Stimulated activated CD4-positive, alpha-beta T cell treated with anti-CD3 and anti-CD28 coated beads, TNF-alpha, amount 100 ng/mL, for 4 hours (primary cell): ENCODE measurements at places on chromosomes 3 and 15.

DNA sequence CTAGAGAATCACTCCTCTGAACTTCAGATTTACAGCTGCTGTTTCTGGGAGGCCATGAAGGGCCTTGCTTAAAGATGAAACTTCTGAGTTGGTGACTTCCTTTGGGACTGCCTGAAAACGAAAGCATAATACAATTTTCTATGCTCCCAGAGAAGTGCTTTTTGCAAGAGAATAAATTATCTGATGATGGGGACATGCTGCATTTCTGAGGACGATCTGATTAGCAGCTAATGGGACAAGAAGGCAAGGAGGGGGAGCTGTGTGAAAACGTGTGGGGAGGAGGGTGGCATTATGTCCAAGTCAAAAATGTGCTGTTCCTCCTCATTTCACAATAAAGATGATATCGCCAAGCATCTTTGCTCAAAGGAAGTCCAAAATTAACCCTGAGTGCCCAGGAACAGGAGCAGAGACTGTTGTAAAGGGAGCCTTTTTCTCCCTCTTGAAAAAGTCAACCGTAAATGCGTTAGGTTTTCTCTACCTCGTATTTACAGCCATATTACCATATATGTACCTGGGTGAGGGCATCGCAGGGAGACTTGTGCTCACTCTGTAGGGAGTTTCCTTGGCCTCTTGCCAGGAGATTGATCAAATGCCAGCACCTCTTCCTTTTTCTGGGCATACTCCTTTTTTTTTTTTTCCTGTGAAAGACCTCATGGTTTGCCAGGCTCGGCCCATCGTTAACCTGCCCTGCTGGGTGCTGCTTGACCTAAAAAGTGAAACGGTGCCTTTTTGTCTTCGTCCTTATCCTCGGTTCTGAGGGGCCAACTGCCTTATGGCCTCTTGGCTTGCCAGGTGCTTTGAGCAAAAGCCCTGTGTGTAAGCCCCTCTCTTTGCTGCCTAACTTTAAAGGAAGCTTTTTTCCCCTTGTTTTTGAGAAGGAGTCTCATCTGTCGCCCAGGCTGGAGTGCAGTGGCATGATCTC, 11.5 kb downstream of the ITPR1 start:
- no peak for DNase-seq

GRCh38 chr3:32469151-32469874, 33.3 kb downstream of the CMTM6 start:
- no peak for DNase-seq

- DNase-seq, result no peak
These were observed 9.6 kb downstream of the UBL7 start for GRCh38 chr15:74451322-74451721.

- no peak for DNase-seq
These were observed 19.4 kb upstream of the PLXNA1 start for GRCh38 chr3:126963261-126964190.

GRCh38 chr3:24688446-24689148, 193.9 kb upstream of the THRB start:
- no peak for DNase-seq

- no peak for DNase-seq
These were observed 51.5 kb downstream of the SST start for GRCh38 chr3:187618722-187619121.

- DNase-seq, result no peak
These were observed 507.6 kb downstream of the FHIT start for GRCh38 chr3:60743631-60744164.

DNA sequence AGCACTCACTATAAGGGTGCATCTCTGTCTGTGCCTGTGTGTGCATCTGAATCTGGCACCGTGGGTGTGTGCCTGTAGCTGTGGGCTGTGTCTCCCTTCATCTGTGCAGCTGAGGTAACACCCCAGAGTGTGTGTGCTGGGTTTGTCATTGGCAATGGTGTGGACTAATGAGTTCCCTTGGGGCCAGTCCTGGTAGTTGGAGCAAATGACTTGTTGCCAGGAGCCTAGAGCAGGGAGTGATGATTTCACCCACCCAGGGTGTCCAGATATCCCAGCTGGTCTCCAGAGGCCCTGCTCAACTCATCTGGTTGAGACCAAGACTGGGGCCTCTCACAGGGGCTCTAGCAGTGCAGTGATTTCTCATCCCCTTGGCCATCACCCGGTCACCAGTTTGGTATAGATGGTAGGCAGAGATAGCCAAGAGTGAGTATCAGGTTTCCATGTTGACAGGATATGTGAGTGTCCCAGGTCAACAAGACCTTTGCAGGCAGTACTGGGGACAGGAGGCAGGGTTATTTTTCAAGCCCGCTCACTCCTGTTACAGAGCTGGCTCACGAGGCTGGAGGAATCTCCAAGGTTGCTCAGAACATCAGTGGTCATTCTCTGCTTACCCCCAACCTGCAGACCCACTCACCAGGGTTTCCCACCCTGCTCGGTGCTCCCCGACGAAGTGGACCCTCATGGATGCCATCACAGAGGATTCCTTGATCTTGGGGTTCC, 4.1 kb upstream of the HDAC11 start:
- no peak for DNase-seq

DNA sequence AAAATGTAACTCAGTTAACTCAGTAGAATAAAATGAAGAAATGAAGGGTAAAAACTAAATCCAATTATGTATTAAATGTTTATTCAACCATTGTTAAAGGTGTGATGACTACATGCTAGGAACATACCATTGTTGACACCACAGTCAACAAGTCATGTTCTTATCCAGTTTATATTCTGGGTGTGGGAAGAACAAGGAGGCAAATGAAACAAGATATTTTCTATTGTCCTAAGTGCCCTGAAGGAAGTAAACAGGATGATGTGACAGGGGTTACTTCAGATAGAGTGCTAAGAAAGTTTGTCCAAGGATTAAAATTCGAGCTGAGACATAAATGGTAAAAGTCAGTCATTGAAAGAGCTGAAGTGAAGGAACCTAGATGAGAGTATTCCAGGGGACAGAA, 13.1 kb downstream of the AP3S2 start:
- no peak for DNase-seq

GRCh38 chr3:4838621-4839022, 140.6 kb upstream of the BHLHE40 start:
- no peak for DNase-seq

DNA sequence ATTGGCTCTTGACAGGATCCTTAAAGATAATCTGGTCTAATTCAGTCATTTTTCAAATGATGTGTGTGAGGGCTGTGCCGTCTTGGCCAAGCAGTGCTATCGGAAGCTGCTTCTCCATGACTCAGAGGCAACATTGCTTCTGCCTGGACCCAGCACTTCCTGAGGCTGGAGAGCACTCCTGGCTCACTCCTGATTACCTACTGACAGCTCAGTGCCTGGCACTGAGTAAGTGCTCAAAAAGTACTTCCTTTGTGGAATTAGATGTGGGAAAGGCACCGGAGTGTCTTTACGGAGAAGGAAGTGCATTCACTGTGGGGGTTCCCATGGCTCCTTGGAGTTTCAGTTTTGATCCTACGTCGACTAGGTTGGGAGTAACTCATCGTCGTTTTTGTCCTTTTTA, 86.9 kb upstream of the UBE3A start:
- no peak for DNase-seq

GRCh38 chr15:51751697-51752683, 593 bp downstream of the TMOD2 start:
- no peak for DNase-seq

- no peak for DNase-seq
These were observed 84.1 kb downstream of the PCCB start for GRCh38 chr3:136334209-136334608.

DNA sequence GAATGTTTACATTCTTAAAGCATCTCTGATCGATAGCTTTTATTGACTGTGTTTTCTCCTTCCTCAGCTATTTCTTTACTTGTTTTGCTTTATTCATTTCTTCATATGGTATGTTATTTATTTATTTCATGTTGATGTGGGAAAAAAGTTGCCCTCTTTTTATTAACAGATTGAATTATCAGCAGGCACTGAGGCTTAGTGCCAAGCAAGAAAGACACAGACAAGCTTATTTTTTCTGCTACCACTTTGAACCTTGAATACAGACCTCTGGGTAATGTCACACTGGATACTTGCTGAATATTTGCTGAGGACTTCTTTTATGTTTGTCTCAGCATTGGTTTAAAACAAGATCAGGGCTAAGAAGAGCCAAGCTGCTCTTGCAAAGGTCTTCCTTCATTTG, 162.0 kb upstream of the CNTN6 start:
- no peak for DNase-seq

- no peak for DNase-seq
These were observed 218.4 kb downstream of the ABHD5 start for GRCh38 chr3:43909149-43909548.

GRCh38 chr15:66850078-66850991, 148.3 kb downstream of the SMAD6 start:
- DNase-seq, result no peak

GRCh38 chr3:84946240-84946639, 12.5 kb upstream of the CADM2 start:
- DNase-seq, result no peak

- no peak for DNase-seq
These were observed 1165.2 kb downstream of the TBL1XR1 start for GRCh38 chr3:176032043-176032442.

DNA sequence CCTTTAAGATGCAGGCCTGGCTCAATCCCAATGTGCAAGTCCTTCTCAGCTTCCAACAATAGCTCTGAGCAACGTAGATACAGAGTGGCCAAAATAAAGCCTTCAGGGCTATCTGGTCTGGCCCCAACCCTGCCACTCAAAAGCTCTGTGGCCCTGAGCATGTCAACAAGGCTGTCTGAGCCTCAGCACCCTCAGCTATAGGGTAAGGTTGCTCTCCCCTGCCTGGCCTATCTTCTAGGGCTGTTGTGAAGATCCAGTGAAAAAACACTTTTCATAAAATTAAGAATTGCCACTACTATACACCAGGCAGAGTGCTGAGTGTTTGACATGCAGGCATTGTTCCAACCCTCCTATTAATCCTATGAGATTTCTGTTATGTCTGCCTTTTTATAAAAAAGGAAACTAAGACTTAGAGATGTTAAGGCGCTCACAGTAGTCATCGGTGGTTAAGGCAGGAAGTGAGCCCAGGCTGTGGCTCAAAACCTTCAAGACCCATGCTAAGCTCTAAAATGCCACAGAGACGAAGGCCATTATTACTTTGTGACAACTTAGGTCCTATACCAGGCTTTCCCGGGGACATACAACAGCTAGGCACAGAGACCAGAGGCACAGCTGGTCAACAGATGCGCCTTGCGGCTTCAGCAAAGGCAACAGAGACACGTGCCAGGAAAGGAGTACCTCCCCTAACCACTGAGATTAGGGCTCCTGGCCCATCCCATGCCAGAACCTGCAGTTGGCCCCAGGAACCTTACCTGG, 5.1 kb downstream of the POLG start:
- DNase-seq, result no peak

- no peak for DNase-seq
These were observed 148.8 kb downstream of the TPRA1 start for GRCh38 chr3:127441764-127442163.

- no peak for DNase-seq
These were observed 36.6 kb downstream of the IFT122 start for GRCh38 chr3:129476586-129476985.

- DNase-seq, result no peak
These were observed 38.6 kb downstream of the TAFA4 start for GRCh38 chr3:68893600-68894239.

- no peak for DNase-seq
These were observed 83.6 kb upstream of the GSK3B start for GRCh38 chr3:120177707-120178306.

- DNase-seq, result no peak
These were observed 49.2 kb downstream of the LDHAL6B start for GRCh38 chr15:59255680-59256336.

DNA sequence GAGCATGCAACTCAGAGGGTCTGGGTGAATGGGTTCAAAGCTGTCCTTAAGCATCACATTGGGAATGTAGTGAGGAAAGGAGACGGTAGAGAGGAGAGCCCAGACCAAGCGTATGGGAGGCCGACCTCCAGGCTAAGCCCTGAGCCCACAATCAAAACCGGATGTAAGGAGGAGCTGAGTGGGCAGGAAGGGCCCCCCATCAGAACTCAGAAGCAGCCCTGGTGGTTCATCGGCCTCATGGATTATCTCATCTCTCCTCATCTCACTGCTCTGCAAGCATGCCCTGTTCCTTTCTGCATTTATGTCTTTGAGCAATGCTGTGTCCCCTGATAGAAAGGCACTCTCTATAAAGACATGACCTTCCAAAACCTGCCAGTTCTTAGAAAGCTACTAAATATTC, 6.2 kb downstream of the HDC start:
- DNase-seq, result no peak

- no peak for DNase-seq
These were observed 36.3 kb downstream of the ASTE1 start for GRCh38 chr3:130990282-130990681.

DNA sequence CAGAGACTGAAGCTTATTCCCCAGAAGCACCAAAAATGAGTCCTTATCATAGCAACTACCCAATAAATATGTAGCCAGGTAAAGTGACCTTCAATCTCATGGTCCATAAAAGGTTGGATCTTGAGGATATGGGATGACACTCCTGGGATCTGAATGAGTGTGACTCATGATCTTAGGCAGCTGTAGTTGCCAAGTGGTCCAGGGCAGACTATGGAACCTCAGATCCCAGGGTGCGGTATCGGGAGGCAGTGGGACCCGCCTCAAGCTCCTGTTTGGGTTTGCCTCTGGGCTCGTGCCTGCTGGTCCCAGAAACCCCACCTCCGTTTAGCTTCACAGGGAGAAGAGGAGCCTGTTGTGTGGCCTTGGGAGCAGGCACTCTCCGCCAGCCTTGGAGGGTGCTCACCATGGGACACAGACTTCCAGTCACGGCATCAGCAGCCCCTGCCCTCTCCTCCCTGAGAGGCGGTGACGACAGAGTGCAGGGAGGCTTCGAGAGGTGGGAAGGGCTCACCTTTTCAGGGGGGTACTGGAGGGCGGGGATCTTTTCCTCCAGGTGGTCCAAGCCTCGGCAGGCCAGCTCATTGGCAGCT, 8.1 kb downstream of the PLIN1 start:
- no peak for DNase-seq

- no peak for DNase-seq
These were observed 13.2 kb downstream of the CLASP2 start for GRCh38 chr3:33704891-33705290.

DNA sequence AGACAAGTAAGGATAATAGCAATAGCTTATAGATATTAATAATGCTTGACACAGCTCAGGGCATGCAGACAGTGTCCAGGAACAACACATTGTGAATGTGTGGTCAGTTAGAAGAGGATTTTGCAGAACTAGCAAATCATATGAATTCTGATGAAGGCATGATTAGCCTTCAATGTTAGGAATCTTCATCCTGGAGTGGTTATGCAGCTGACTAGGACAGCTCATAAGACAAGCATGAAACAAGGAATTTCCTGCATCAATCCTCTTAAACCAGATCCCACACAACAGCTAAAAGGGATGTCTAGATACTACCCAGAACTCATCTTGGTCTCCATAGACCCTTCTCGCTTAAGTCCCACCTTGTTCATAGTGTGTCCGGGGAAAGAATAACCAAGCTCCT, 499.0 kb upstream of the ATP11B start:
- DNase-seq, result no peak

- DNase-seq, result no peak
These were observed 13.8 kb downstream of the ATP10A start for GRCh38 chr15:25849157-25849921.

GRCh38 chr15:64515825-64516224, 55.4 kb downstream of the ZNF609 start:
- no peak for DNase-seq

GRCh38 chr3:126511291-126511690, 6.3 kb downstream of the UROC1 start:
- no peak for DNase-seq
